Fibroblast of skin of back (primary cell): ENCODE measurements at places on chromosomes 4 and X.

- DNase-seq = no peak
These were observed 3.7 kb downstream of the NKX3-2 start for GRCh38 chr4:13540446-13541175.

DNA sequence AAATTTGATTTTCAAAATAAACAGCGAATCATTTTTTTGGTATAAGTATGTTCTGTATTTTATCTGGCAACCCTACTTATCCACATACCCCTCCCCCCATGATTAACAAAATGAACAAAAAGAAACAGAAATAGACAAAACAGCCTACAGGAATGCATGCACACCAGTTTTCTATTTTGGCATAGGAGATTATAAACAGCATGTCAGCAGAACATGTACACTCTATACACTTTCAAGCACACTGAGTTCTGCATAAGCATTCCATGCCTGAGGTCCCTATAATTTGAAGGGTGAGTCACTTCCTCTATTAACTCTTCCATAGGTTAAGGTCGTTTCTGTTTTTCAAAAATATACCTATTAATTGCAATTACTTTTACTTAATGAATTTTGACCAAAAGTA, 28.0 kb upstream of the ZNF280C start:
- DNase-seq = peak; percentile 14

- DNase-seq = no peak
These were observed 99.7 kb upstream of the SLC7A11 start for GRCh38 chr4:138341739-138342415.

- DNase-seq = no peak
These were observed 892 bp downstream of the IL1RAPL2 start for GRCh38 chrX:104566681-104567501.

- no peak for DNase-seq
These were observed 41.9 kb downstream of the PLS3 start for GRCh38 chrX:115602729-115603389.

DNA sequence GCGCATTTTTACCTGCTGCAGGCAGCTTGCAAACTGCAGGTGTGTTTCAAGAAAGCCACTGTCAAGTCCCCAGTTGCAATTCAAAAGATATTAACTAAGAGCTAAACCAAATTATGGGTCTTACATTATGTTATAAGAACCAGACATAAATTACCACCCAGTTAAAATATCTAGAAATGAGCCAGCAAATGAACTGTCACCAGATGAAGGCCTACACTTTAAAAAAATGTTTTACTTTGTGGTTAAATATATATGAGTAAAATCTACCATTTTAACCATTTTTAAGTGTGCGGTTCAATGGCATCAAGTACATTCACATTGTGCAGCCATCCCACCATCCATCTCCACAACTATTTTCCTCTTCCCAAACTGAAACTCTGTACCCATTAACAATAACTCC, 32.0 kb upstream of the TMEM131L start:
- DNase-seq = no peak

DNA sequence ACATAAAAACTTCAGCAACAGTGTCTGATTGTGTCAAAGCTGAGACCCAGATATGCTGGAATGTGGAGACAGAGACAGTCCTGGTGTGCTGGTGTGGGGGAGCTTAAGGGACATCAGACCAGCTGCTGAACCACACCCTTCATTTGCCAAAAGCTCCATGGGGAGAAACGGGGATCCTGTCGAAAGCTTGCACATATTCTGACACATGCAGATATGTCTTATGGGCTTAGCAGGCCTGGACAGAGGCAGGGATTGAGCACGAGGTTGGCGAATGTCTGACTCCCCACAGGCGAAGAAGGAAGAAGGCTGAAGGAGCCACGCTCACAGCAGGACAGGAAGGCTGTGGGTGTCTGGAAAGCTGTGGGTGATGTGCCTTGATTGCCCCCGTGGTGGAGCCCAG, 72.1 kb upstream of the ACSL1 start:
- DNase-seq = no peak
